ENCODE measurements at places on chromosomes 6 and 20. TPM values are rescaled to one million over a fixed set of nuclear protein-coding genes. Genes with fewer than 3 reads are reported as not detected.

The GRIK2 gene
- total RNA-seq, result 0.47 TPM

DNA sequence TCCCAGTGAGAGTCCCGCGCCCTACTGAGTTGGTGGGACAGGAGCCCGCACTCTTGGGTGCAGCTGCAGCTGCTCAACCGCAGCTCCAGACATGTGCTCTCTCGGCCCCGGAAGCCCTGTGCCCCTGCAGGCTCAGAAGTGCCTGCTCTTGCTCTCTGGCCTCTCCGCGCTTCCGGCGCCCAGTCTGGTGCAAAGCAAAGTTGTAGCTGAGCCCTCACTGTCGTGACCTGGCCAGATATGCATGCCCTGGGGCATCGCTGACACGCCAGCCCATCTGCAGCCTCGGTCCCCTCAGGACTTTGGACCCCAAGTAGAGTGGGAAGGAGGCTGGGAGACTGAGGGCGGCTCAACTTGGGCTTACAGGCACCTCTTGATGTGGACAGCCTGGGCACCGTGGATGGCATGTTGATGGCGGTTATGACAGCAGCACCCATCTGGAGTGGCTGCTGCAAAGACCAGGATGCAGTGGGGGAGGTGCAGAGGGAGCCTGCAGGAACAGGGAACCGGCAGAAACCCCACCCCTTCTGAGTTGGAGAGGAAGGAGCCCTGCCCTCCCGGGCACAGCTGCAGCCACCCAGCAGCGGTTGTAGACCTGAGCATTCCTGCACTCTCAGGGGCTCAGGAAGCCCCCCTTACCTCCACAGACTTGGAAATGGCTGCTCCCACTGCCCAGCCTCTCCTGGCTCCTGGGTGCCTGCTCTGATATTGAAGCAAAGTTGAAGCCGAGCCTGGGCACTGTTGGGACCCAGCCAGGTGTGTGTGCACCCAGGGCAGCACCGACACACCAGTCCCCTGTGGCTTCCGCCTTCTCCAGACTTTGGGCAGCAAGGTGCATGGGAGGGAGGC lies 462.6 kb downstream of the TBC1D32 start:
- H3K36me3 ChIP-seq, result no peaks in the 10 kb centered on the region
- H3K4me3 ChIP-seq, result no peak overlapping the region
- no peak for DNase-seq
- no peaks in the 10 kb centered on the region for H3K27me3 ChIP-seq

DNA sequence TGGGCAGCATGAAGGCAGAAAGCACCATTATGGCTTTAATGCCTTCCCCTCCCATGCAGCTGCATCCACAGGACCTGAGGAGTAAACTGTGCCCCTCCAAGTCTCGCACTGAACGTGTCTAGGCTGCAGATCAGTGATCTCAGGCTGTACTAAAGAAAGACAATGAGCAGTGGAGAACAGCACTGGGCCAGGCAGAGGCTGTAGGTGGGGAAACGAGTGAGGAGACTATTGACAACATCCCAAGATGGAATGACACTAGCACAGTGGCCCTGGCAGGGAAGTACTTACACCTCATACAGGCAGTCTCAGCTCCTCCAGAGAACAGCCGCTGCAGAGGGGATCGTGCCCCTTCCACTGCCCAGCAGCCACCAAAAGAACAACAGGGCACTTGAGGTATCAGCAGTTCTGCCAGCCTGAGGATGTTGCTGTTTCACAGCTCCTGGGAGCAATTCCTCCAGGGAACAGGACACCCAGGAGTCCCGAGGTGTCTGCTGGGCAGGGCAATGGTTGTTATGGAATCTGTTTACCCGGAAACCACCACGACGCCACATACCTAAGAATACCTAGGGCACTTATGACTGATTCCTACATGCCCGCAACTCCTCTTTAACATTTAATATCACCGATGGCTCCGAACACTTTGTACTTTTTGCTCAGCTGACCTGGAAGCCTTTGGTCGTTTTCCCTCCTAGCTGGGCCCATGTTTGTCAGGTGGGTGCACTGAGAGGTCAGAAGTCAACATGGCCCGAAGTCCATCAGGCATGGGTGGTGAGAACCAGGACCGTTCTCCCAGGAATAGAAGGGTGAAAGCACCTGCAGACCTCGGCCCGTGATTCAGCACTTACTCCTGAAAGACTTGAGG lies 79.1 kb downstream of the SLC22A23 start:
- peaks cover 12% of the 10 kb centered on the region for H3K4me1 ChIP-seq
- no peak for DNase-seq
- H3K27me3 ChIP-seq, result no peaks in the 10 kb centered on the region
- H3K36me3 ChIP-seq, result no peaks in the 10 kb centered on the region
- H3K4me3 ChIP-seq, result no peak overlapping the region

- H3K4me3 ChIP-seq, result no peak overlapping the region
- no peak for DNase-seq
- no peaks in the 10 kb centered on the region for H3K27me3 ChIP-seq
Observed at GRCh38 chr6:117441824-117442264, 16.1 kb upstream of the ROS1 start.

The OSER1 gene
- 46.0 TPM for total RNA-seq

The RPL10A gene
- total RNA-seq, result 668 TPM

The EPPIN gene
- not detected for total RNA-seq

DNA sequence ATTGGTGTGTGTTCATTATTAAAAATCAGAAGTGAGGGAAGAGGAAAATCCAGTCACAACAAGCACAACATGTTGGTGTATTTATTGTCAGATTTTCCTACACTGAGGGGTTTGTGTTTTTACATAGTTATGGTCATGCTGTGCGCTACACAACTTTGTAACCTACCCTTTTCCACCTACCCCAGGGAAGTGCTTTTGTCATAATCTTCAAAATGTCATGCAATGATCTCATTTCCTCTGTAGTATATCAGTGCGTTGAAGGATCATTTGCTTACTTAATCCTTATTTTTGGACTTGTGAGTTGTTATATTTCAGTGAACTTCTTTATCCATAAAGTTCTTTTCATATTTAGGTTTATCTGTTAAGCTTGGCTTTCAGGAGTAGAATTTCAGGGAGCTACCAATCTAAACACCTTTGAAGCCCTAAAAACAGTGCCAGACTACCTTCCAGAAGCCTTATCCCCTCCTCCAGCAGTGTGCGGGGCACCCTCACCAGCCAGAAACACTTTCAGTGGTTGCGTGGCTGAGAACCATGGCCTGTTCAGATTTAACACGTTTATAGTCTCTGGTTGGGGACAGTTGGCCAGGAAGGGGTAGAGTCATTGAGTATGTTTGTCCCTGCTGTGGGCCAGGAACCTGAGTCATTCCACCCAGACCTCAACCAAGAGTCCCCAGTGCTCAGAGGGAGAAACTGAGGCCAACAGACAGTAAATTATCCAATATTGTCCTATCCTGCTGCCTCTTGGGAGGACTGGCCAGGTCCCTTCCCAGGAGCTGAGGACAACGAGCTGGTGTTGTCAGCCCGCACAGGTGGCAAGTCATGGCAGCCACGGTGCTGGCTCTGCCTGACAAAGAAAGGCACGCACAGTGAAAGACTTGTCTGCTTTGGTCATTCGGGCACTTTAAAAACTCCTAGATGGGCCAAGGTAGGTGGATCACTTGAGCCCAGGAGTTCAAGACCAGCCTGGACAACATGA lies 40.3 kb downstream of the STK35 start:
- H3K4me3 ChIP-seq, result no peak overlapping the region
- DNase-seq, result no peak
- H3K27me3 ChIP-seq, result no peaks in the 10 kb centered on the region
- peaks cover 51% of the 10 kb centered on the region for H3K4me1 ChIP-seq
- H3K36me3 ChIP-seq, result peaks cover 28% of the 10 kb centered on the region

The SNAI1 gene
- total RNA-seq, result 3.0 TPM

DNA sequence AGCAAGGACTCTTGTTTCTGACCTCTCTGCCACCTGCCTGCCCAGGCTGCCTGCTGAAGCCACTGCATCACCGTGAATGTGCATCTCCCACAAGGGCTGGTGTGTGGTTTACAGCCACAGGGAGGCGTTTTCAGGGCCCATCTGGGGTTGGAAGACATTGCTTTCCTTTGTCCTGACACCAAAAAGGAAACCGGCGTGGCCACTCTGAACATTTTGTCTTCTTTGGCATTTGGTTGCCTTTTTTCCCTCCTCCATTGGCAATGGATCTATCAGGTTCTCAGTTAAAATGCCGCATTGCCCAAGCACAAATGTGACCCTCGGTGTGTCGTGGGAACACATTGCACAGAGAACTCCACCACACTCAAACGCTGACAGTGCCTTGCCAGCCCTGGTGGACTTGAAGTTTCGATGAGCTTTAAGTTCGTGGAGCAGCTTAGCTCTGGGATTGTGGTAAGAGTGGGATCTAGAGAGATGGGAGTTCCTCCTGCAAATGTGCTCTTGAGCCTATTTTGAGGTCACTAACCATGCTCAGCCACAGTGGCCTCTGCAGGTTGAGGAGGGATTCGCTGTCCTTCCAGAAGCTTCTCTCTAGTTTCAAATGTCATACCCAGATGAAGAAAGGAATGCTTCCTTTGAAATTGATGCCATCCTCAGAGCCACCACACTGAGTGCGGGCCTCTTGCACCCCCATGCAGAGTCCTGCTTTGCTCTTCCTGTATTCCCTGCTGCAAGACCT lies 14.8 kb upstream of the PCK1 start:
- no peaks in the 10 kb centered on the region for H3K27me3 ChIP-seq
- DNase-seq, result no peak
- H3K27ac ChIP-seq, result no peak overlapping the region
- H3K4me1 ChIP-seq, result no peaks in the 10 kb centered on the region
- H3K4me3 ChIP-seq, result no peak overlapping the region
- H3K36me3 ChIP-seq, result no peaks in the 10 kb centered on the region

The LY6G6F gene
- total RNA-seq, result not detected

The SAMD3 gene
- 0.28 TPM for total RNA-seq

GRCh38 chr6:12047304-12047703 lies 35.2 kb downstream of the HIVEP1 start:
- H3K4me3 ChIP-seq, result no peak overlapping the region
- H3K36me3 ChIP-seq, result no peaks in the 10 kb centered on the region
- no peaks in the 10 kb centered on the region for H3K27me3 ChIP-seq
- no peak for DNase-seq
- no peak overlapping the region for H3K27ac ChIP-seq

DNA sequence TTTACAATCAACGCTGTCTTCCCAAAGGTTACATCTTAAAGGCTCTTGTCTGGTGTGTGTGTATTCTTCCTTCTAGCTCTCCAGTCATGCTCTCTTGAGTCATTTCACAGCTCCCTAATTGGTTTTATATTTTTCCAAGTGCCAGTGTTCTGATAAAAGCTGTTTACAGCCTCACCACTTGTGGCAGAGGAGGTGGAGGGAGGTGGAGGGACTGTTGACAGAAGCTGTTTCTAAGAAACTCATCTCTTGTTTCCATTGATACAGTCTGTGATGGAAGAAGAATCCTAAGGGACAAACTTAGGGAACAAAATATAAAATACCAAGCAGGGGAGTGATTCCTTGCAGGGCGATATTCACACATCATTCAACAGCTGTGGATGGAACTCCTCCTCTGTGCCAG lies 64.0 kb downstream of the QRSL1 start:
- H3K4me1 ChIP-seq, result no peaks in the 10 kb centered on the region
- no peaks in the 10 kb centered on the region for H3K27me3 ChIP-seq
- no peak overlapping the region for H3K27ac ChIP-seq
- H3K36me3 ChIP-seq, result no peaks in the 10 kb centered on the region
- no peak overlapping the region for H3K4me3 ChIP-seq

GRCh38 chr20:21159658-21160380 lies 33.9 kb downstream of the KIZ start:
- H3K27me3 ChIP-seq, result no peaks in the 10 kb centered on the region
- DNase-seq, result no peak
- no peak overlapping the region for H3K4me3 ChIP-seq
- no peak overlapping the region for H3K27ac ChIP-seq

DNA sequence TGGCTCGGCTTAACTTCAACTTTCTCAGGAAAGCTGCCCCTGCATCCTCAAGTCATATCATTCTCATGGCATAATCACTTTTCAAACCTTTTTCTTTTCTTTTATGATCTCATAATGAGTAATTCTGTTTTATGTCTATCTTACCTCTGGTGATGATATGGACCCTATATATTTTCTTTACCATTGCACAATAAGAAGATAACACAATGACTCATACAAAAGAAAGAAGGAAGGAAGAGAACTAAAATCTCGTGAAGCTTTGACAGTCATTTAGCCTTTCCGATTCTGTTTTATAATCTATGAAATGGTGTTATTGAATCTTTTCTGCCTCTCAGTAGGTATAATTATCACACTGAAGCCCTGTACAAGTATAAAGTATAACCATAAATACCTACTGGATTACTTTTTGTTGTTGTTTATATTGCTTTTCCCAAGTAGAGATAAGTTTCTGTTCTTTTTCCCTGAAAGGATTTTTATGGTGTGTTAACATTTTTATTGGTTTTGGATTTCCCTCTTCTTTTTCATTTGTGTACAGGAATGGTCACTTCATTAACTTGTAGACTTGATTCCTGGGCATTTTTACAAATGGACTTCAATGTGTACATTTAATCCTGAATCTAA lies 300.9 kb downstream of the LAMA2 start:
- no peak for DNase-seq
- H3K27me3 ChIP-seq, result no peaks in the 10 kb centered on the region
- H3K36me3 ChIP-seq, result no peaks in the 10 kb centered on the region
- no peak overlapping the region for H3K4me3 ChIP-seq

DNA sequence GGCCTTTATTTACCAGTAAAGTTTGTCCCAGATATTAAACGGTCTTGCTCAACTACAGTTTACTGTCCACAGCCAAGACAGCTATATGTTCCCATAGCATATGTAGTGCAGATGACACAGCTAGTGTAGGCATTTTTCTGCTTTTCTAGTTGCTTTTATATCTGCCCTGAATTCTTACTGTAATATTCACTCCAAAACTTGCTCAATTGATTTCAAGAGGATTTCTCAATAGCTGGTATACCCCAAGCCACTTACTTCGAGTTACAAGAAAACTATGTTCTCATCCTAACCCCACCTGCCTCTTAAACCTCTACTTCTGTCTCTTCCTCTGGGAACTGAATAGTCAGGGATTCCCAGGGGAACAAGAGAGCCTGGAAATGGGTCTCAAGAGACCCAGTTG lies 18.9 kb upstream of the ROS1 start:
- DNase-seq, result no peak
- H3K36me3 ChIP-seq, result no peaks in the 10 kb centered on the region
- no peaks in the 10 kb centered on the region for H3K27me3 ChIP-seq
- H3K27ac ChIP-seq, result no peak overlapping the region

DNA sequence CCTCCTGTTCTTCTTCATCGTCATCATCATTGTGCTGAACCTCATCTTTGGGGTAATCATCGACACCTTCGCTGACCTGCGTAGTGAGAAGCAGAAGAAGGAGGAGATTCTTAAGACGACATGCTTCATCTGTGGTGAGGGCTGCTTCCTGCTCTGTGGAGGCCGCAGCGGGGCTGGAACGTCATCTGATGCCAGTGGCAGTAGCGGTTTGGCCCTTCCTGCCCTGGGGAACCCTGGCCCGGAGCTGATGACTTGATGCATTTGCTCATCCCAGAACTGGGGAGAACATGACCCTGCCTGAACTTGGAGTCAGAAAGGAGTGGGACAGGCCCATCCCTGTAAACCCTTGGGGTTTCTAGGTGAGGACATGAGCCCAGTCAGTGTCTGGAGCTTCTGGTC lies 18.7 kb downstream of the UQCC2 start:
- peak overlapping the region; percentile 81 for H3K27ac ChIP-seq
- no peaks in the 10 kb centered on the region for H3K27me3 ChIP-seq
- peak overlapping the region; percentile 31 for H3K4me3 ChIP-seq
- H3K36me3 ChIP-seq, result no peaks in the 10 kb centered on the region

- no peaks in the 10 kb centered on the region for H3K27me3 ChIP-seq
- DNase-seq, result no peak
- no peaks in the 10 kb centered on the region for H3K36me3 ChIP-seq
- no peak overlapping the region for H3K4me3 ChIP-seq
Observed at GRCh38 chr20:19251958-19252357, 39.5 kb downstream of the SLC24A3 start.

Measured in psoas muscle (tissue), 8 donors.